Upper lobe of left lung (tissue), 6 donors: ENCODE measurements at places on chromosomes 7 and 10.

- no peak for DNase-seq
Measured at GRCh38 chr7:74364061-74364460, 74.9 kb downstream of the CLIP2 start.

- DNase-seq, result no peak
Measured at GRCh38 chr7:41795276-41795833, 92.5 kb upstream of the INHBA start.

GRCh38 chr10:52645187-52645758, 127.3 kb downstream of the MBL2 start:
- no peak for DNase-seq

DNA sequence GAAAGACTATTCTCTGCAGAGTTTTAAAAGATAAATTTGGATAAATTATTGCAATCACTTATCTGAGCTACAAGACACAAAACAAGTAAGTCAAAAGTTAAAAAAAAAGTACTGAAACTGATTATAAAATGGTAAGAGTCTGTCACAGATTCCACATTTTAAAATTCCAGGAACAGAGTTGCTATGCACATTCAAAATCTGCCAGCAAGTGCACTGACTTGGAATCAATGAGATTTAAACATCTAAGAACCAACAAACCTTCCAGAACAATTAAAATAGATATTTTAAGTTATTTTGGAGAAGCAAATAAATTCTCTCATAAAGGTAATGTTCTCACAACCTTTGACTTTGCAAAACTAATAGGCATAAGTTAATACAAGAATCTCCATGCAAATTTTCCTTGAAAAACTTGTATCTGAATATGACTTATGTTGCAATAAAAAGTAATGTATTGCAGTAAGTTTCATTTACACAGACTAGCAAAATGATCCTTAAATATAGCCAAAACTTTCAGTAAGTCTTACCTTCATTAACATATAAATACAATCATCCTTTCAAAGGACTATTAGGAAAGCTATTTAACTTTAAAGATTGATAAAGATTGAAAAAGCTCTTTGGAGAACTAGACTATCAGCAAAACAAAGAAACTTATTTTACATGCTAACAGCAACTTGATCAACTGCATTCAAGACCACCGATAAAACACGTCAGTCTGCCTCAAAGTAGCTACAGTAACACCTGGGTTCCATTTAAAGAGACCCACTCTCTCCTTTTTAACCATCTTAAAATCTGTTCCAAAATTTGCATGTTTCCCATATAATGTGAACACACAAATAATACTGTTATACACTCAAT, 4.4 kb downstream of the ETV1 start:
- DNase-seq, result no peak

DNA sequence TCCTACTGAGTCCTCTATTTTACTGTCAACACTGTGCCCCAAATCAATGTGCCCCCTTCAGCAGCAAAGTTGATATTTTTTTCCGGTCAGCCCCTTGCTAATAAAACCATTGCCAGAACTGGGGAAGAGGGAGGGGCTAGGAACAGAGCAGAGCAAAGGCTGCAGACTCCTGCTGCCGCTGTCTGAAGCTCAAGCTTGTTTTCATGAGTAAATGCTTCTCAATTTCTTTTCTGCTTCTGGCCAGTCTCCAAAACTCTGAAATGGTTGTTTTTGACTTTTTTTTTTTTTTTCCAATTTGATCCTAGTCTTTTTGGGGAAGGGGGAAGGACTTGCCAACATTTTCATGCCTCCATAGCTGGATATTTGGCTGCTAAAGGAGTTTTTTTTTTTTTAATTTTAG, 26.7 kb upstream of the PROSER2 start:
- no peak for DNase-seq

GRCh38 chr10:8305876-8306652, 251.6 kb downstream of the GATA3 start:
- DNase-seq, result no peak

GRCh38 chr10:32971536-32972091, 13.6 kb upstream of the ITGB1 start:
- no peak for DNase-seq

- no peak for DNase-seq
Measured at GRCh38 chr7:54719974-54720373, 39.0 kb downstream of the SEC61G start.

DNA sequence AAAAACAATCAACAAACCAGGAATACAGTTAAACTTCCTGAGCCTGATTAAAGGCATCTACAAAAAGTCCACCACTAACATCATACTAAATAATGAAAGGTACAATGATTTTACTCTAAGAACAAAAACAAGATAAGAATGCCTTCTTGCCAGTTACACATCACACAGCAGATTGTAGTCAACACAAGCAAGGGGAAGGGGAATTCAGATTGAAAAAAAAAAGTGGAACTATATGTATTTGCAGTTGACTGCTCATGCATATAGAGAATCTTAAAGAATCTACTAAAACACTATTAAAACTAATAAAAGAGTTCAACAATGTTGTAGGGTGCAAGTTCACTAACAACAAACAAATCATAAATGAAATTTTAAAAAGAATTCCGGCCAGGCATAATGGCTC, 28.5 kb downstream of the ZNF33B start:
- DNase-seq, result no peak

GRCh38 chr7:103025341-103025740, 49.3 kb downstream of the FBXL13 start:
- no peak for DNase-seq

- DNase-seq, result no peak
Measured at GRCh38 chr7:17506095-17506494, 207.6 kb downstream of the AHR start.

- no peak for DNase-seq
Measured at GRCh38 chr10:77163670-77164348, 473.8 kb downstream of the KCNMA1 start.

DNA sequence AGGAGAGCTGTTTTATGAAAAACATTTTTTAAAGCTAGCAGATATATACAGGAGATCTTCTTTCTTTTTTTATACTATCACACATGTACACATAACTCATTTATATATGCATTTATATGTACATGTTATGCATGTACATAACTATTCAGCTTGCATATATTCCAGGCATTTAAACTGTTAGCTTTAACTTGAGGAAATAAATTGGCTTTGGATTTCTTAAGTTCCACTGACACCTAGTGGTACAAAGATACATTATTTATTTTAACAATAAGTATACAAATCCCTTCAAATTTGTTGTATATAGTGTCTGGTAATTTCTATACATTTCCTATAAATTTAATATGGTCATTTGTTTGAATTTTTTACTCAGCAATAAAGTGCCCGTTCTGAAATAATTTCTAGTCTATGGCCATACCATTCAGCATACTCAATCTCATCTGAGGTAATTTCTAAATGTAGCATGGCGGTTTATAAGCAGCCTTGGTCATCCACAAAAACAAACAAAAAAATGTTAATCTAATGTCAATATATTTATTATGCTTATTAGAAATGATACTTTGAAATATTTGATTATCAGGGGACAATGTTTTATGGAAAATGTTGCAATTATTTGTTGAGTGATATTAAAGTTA, 11.6 kb downstream of the ZDHHC6 start:
- no peak for DNase-seq
